Activated naive CD8-positive, alpha-beta T cell treated with anti-CD3 and anti-CD28 coated beads, Interleukin-2, amount 10 ng/mL, durations not matched to agents 7 days and 5 days (primary cell): ENCODE measurements at places on chromosomes 1 and 21.

- peaks cover 3% of the 10 kb centered on the region for H3K27me3 ChIP-seq
- no peaks in the 10 kb centered on the region for H3K36me3 ChIP-seq
- no peaks in the 10 kb centered on the region for H3K4me1 ChIP-seq
- no peak overlapping the region for H3K27ac ChIP-seq
- H3K4me3 ChIP-seq, result no peak overlapping the region
Observed at GRCh38 chr1:64975127-64975526, 8.8 kb upstream of the JAK1 start.

GRCh38 chr1:19080721-19081120 is 124.2 kb upstream of the IFFO2 start:
- no peak for DNase-seq
- H3K4me1 ChIP-seq, result peaks cover 13% of the 10 kb centered on the region
- H3K27ac ChIP-seq, result no peak overlapping the region
- no peak overlapping the region for H3K4me3 ChIP-seq

DNA sequence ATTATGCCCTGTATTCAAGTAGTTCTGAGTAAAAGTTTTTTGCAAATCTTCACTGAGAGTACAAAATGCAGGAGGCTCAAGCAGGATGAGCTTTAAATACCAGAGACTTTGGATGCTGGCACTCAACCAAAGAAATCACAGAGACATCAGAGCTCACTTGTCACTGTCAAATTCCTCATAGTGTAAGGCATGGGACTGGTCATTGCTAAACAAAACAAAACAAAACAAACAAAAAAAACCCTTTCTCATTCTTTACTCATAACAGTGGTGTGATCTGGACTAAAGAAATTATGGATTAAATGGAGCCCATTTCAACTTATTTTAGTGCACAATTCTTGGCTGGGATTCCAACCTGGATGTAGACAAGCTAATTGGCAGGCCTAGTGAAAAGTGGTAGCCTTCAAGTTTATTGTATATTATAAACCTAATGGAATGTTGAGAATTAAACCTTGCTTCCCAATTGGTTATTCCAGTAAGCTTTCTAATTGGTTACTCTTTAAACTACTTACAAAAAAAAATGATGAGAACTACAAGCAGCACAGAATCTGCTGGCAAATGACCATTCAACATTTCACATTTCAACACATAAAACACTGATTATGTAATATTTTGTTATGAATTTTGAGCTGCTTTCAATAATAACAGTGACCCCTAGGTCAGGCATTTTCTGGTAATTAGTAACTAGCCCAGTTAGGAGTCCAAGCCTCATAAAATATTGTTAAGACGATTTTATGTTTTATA is 30.6 kb upstream of the NEK7 start:
- no peak overlapping the region for H3K27ac ChIP-seq
- H3K4me3 ChIP-seq, result no peak overlapping the region

- DNase-seq, result no peak
- no peaks in the 10 kb centered on the region for H3K36me3 ChIP-seq
- no peak overlapping the region for H3K27ac ChIP-seq
- peaks cover 2% of the 10 kb centered on the region for H3K4me1 ChIP-seq
- peaks cover 18% of the 10 kb centered on the region for H3K27me3 ChIP-seq
Observed at GRCh38 chr1:159790237-159790917, 9.6 kb downstream of the DUSP23 start.

DNA sequence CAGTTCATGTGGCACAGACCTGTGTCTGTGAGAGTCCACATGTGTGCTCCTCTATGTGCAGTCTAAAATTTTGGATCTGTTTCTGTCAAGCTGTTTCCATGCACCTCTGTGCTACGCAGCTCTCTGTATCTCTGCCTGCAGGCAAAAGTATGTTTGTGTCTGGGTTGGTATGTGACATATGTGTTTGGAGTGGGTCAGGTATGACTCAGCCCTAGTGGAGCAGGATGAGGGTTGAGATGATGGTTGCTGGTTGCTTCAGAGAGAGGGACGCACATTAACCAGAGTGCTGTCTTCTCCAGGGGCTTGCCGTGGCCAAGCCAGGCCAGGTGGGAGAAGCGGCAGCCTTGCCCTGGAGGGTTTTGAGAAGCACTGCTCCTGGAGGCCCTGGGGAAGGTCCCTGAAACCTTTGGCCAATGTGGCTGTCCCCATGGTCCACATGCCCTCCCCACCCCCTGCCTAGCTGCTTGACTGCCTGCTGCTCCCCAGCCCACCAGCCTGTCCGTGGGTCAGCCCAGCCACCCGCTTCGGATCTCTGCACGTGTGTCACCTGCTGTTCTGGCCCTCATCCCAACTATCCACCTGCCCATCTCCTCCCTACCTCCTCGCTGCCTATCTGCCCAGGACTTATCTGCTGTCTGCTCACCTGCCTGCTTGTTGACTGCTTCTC is 4.1 kb upstream of the EVA1B start:
- peaks cover 18% of the 10 kb centered on the region for H3K27me3 ChIP-seq
- H3K27ac ChIP-seq, result no peak overlapping the region
- DNase-seq, result no peak
- H3K36me3 ChIP-seq, result no peaks in the 10 kb centered on the region
- H3K4me1 ChIP-seq, result peaks cover 38% of the 10 kb centered on the region
- no peak overlapping the region for H3K4me3 ChIP-seq
